GM12878 (cell line): ENCODE measurements at places on chromosomes 7 and 10.

DNA sequence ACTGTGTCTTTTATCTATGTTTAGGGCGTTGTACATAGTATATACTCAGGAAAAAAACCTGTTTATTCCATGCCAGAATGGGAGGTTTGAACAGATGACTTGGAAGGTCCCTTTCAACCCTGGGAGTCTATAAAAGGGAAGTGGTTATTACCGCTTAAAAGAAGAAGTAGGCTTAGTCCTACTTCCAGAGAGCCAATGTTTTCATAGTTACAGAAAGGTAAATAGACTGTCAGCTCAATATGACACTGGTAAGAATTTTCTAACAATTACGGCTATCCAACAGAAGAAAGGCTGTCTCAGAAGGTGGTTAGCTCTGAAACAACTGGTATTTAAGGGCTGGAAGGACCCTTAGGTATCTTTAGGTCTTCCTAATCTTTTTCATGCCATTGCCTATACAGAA lies 1.1 kb upstream of the TFAM start:
- DNase-seq, result peak; percentile 34

- no peak for DNase-seq
Observed at GRCh38 chr7:128422842-128423241, 13.1 kb upstream of the IMPDH1 start.

DNA sequence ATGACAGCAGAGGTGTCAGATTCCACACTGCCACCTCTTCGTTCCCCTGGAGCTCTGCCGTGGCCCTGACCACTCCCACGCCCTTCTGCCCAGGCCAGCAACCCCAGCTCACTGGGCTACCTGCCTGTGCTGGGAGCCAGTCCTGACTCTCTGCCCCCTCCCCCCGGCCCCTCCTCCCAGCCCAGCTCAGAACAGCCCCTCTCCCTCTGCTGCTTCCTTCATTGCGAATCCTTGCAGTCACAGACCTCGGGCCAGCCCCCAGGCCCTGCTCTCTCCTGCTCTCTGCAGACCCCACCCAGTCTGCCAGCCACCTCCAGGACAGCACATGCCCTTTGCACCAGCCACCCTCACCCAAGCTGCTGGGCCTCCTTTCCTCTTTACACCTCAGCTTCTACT lies 60.4 kb downstream of the TCERG1L start:
- DNase-seq, result no peak

DNA sequence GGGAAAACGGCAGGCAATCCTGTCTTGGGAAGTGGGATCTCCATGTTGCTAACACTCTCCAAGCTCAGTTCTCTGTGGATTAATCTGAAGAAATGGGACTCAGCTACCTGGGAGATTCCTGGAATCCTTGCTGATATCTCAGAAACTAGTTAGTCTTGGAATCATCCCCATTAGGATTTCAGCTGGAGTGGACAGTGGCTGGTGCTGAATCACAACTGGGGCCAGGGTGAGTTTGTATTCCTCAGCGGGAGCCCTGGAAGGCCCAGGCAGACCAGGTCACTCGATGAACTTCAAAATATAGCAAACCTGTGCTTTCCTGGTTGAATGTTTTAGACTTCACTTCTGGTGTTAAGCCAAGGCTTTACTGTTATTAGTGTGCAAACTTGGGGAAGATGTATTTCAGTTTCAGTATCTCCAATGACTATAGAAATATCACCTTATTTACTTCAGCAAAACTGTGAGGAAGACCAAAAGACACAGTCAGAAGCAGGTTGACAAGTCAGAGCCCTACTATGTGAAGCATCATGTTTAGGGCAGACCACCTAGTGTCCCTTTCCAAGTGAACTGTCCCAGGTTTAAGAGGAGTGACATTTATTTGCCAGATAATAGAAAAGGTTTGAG lies 126.1 kb downstream of the AOAH start:
- DNase-seq, result no peak

- DNase-seq, result no peak
Observed at GRCh38 chr10:8534096-8534495, 479.6 kb downstream of the GATA3 start.

DNA sequence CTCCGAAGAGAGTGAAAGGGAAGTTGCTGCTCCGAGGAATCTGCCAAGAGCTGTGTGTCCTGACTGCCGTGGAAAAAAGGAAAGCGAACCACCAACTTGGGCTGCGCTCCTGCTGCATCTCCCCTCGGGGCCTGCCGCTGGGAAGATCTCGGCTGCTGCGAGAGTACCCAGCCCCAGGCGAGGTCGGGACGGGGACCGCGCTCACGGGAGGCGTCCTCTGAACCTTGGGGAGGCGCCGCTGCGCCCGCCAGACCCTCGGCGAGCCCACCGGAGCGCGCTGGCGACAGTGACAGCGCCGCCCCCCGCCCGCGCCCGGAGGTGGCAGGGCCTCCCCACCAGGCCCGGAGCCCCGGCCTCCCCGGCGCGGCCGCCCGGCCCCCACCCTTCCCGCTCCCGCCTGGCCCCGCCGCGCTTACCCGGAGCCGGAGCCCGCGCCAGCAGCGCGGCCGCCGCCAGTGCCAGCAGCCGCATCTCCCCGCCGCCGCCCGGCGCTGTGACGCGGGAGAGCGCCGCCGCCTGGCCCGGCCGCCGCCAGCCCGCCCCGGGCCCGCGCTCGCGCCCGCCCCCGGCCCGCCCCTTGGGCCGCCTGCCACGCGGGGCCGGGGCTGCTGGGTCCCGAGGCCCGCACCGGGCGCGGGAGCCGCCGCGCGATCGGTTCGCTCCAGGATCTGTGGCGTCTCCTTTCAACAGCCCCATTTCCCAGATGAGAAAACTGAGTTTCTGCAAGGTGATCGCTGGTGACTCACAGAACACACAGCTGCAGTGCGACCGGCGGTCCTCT lies at the start of gene VSTM4:
Gene VSTM4, minus strand, starts transcription at position 508 of the 781 bp plus-strand sequence. Its CDS starts 37 bp downstream, at position 471.
- DNase-seq, result no peak

DNA sequence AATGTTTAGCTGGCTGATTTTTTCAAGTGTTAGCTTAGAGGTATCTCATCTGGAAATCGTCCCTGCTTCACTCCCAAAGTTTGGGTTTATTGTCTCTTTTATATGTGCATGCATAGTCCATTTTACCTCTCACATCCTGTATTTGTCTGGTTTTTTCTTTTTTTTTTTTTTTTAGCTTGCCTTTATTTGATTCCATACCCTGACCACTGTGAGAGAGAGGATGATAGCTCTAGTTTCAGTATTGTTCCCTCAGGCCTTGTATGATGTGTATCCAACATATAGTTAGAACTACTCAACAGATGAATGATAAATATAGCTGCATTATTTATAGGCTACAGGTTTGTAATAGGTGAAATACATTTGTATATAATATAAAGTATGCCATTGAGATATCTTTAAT lies 29.9 kb downstream of the PCGF5 start:
- DNase-seq, result no peak
